Activated CD4-positive, alpha-beta T cell treated with anti-CD3 and anti-CD28 coated beads for 24 hours (primary cell): ENCODE measurements at places on chromosomes 4 and X.

DNA sequence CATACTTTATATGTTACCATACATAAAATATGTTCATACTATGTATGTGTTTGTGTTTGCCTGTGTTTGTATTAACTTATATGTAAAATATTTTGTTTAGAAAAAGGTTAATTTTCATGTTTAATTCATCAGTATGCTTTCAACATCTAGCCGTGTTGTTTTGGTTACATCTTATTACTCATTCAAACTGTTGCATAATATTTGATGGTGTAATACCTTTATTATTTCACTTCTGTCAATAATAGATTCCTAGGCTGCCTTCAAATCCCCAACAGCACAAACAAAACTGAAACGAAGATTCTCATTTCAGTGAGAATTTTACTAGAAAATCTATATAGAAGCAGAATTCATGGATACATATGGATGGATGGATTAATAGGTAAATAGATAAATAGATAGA is 462.3 kb upstream of the ADGRL3 start:
- no peak for DNase-seq

GRCh38 chrX:153464116-153464515 is 6.3 kb downstream of the HAUS7 start:
- no peak for DNase-seq

DNA sequence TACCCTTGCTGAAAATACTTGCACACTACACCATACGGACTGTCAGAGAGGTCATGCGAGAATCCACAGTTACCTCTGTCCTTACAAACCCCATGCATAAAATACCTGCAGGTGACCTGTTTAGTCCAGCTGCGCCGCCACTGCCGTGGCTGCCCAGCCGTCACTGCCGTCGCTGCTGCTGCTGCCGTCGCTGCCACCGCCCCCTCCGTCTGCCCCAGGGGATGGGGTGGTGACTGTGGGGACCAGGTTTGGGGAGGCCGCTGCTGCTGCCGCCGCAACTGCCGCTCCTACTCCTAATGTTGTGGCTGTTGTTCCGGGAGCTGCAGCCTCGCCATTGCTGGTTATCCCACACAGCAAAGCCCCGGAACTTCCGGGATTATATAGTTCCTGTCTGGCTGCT is 141.8 kb upstream of the ZCCHC13 start:
- no peak for DNase-seq

DNA sequence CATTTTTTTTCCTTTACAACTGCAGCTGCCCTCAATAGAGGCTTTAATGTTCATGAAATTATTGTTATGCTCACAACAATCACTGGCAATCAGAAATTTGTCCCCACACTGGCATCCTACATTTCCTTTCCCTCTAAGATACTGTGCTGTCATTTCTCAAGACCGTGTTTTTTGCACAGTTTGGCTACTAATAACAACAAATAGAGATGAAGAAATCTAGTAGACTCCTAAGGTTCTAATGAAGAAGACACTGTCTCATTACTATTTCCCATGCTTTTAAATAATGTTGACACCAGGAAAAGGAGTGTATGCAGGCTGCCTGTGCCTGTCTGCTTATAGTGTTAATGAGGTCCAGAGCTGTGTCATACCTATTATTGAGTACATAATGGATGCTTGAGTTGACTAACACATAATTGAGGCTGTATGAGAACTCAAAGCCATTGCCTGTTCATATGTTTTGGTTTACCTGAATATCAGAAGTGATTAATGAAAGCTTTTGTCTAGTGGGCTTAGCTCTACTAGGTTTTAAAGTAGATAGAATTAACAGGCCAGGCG is 1.5 kb upstream of the EIF4E start:
- DNase-seq: no peak

DNA sequence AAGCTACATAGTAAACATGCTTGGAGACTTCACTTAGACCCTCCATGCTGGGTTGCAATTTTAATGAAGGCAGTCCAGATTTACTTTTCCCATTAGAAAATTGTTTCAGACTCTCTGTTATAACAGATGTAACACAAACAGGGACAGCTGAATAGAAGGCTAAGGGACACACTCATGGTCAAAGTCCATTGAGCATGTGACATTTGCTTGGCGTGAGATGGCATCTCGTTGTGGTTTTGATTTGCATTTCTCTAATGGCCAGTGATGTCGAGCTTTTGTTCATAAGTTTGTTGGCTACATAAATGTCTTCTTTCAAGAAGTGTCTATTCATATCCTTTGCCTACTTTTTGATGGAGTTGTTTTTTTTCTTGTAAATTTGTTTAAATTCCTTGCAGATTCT is 358.2 kb upstream of the CLNK start:
- DNase-seq: no peak

DNA sequence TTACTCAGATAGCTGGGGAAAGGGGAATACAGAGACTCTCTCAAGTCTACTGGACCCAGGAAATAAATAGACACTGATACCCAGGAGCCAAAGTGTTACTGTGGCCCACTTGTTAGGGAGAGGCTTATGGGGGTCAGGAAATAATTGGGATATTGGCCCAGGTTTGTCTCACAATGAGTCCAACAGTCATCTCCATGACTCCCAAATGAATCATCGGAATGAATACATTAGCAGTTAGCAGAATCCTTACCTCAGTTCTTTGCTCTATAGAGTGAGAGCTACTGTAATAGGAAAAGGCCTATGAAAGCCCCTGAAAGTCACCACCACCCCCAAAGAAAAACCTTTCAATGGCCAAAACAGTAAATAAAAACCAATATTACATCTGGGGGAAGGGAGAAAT is 42.4 kb upstream of the ARHGEF6 start:
- no peak for DNase-seq
